Naive thymus-derived CD4-positive, alpha-beta T cell (primary cell): ENCODE measurements at places on chromosomes 3 and 15. TPM values are rescaled to one million over a fixed set of nuclear protein-coding genes. Genes with fewer than 3 reads are reported as not detected.

Gene GP9
- total RNA-seq = 2.5 TPM

Gene CMTM8
- total RNA-seq = 7.4 and 8.1 TPM in 2 replicates

Gene PFN2
- total RNA-seq = 5.4 TPM

Gene LPCAT4
- 46.5 TPM for total RNA-seq

Gene GUCA1C
- total RNA-seq = not detected

Gene GALNT15
- total RNA-seq = not detected

Gene ZNF774
- total RNA-seq = 1.2 and 2.0 TPM in 2 replicates

Gene ACSBG1
- total RNA-seq = not detected

Gene NR2F2
- total RNA-seq = not detected

Gene TRPM1
- not detected for total RNA-seq

Gene PARP15
- 70.7 TPM for total RNA-seq

Gene SOX14
- total RNA-seq = not detected

Gene SLC22A13
- total RNA-seq = 1.3 and 1.9 TPM in 2 replicates

Gene ZWILCH
- 20.3 and 20.9 TPM in 2 replicates for total RNA-seq

Gene ACTRT3
- not detected for total RNA-seq

Gene RYR3
- not detected in 2 replicates for total RNA-seq
